ENCODE measurements at places on chromosomes 5 and 9.

- DNase-seq, result no peak
Observed at GRCh38 chr9:34553511-34554021, 30.8 kb upstream of the ENHO start.

DNA sequence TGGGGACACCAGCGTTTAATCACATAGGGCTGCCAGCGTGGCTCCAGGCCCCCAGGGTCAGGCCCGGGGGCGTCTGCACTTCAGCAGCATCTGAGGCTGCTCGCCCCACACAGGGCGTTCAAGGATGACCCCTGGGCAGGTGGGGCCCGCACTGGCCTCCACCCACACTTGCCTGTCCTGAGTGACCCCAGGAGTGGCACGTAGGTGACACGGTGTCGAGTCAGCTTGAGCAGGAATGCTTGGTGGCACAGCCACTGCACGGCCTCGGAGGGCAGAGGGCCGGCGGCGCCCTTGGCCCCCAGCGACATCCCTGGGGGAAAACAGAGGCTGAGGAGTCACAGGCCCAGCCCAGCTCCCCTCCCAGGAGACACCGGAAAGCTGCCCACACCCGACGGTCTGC, 29.0 kb downstream of the SLC6A18 start:
- no peak for DNase-seq

DNA sequence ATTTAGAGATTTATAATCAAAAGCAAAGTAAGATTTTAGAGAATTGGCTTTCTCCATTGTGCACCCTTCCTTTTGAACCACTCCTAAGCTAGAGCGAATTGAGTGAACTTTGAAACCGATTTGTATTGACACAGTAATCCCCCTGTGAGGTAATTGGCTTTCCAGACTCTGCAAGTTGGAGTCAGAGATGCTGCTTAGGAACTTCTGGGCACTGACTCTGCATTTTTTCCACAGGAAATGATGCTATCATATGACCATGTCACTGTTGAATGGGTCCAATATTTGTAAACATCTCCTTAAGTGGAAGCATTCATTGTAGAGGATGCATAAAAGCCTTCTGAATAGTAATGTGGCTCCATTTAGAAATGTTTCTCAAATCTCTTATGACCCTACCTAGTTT, 394.4 kb upstream of the ZNF608 start:
- no peak for DNase-seq

DNA sequence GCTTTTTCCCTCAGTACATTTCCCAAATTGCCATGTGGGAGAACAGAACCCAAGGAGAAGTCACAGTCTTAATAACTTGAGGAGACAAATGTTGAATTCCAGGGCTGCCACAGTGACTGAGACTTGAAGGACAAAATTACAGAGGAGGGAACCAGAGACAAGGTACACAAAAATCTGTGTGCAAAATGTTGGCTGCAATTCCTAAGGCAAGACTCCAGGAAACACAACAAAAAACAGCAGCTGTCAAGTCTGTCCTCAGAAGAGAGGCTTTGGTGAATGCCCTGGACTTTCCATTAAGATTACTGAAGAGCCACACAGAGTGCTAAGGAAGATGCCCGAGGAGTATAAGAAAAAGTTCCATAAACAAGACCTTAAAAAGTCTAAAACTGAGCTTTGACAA, 21.1 kb downstream of the AP3B1 start:
- no peak for DNase-seq

DNA sequence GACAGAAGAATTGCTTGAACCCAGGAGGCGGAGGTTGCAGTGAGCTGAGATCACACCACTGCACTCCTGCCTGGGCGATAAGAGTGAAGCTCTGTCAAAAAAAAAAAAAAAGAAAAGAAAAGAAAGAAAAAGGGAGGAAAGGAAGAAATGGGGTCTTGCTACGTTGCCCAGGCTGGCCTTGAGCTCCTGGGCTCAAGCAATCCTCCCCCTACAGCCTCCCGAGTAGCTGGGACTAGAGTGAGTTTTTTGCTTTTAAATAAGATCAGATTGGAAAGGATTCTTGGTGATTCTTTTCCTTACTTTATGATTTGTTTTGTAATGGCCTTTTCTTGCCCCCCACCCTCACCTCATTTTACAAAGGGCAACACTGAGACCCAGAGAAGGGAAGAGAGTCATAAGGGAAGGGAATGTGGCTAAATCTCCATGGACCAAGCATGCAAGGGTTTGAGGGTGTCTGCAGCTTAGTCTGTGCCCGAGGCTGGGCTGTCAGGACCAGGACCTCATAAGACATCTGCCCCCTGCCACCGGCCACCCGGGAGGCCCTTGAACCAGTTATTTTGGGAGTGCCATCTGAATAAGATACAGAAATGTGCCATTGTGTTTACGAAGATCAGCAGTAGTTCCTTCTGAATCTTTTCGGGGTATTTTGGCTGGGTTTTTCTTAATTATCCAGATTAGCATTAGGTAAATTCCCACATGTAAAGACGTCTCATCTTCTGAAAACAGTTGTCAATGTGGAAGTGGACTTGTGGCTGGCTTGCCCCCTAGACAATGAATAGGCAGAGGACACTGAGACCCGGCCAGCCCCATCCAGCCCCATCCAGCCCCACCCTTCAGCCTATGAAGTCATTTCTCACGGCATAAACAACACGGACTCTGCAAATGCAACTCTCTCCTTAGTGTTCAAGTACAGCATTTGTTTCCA, 44.5 kb upstream of the GRHPR start:
- DNase-seq, result no peak

DNA sequence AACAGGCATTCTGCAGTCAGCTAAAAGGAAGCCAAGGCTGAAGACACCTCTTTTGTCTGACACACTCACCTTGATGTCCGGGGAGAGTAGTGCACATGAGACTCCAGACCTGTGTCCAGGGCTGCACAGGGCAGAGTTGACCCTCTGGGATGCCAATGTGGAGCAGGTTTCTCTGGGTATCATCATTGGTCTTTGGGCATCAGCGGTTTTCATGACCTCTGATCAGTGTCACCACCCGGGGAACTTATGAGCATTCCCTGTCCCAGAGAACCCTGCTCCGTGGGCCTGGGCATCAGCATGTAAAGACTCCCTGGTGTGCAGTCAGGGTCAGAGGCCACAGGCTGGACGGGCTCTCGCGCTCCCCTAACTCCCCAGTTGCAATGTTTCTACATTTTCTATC, 80.2 kb downstream of the NSUN2 start:
- no peak for DNase-seq

DNA sequence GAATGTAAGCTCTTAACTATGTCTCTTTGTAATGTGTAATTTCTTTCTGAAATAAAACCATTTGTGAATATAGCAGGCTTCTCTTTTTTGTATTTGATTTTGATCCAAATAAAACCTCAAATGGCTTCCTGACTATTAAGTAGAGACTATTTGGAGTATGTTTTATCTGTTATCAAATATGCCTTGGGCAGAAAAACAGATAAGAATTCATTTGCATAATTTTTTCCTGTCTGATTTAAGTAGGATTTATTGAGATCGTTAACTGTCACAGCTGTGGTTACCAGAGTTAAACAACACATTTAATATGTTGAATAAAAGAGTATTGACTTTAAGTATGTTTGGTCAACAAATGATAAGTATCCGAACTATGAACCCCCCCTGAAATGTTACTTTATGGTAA, 104.9 kb downstream of the MELK start:
- no peak for DNase-seq

DNA sequence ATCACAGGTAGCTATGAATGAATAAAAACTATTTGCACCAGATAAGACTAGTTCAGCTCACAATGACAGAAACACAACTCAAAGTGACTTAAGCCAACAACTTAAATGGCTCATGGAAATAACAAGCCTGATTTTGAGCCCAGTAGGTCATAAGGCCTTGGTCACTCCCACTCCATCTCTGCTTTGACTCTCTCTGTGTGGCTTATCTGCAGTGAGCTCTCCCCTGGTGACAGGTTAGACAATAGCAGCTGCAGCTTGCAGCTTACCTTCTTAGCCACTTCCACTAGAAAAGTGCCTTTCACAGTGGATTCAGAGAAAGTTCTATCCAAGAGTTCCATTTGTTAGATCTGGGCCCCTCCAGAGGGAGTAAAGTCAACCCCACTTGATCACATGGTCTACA, 315.7 kb downstream of the RAB3C start:
- DNase-seq, result peak; percentile 33

- DNase-seq, result peak; percentile 80
Observed at GRCh38 chr9:14314929-14315874, 1.3 kb upstream of the NFIB start.

GRCh38 chr5:78095125-78095524, 199.4 kb downstream of the AP3B1 start:
- DNase-seq, result no peak

GRCh38 chr5:156438076-156438475, 111.1 kb downstream of the SGCD start:
- DNase-seq, result no peak

DNA sequence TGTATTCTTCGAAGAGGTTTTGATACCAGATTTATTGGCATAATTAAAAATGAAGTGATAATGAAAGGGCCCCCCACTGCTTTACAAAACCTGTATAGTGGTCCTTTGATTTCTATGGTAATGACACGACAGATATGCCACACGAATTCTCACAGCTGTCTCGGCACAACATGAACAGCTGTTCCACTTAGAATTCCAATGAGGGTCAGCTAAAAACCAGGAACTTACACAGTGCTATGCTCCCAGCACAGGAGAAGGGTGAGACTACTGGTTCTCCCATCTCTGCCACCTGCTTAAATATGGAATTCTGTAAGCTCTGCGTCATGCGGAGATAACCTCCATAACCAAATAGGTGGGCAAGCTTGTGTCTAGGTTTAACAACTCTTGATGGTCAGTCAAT, 183.0 kb upstream of the EFNA5 start:
- no peak for DNase-seq

DNA sequence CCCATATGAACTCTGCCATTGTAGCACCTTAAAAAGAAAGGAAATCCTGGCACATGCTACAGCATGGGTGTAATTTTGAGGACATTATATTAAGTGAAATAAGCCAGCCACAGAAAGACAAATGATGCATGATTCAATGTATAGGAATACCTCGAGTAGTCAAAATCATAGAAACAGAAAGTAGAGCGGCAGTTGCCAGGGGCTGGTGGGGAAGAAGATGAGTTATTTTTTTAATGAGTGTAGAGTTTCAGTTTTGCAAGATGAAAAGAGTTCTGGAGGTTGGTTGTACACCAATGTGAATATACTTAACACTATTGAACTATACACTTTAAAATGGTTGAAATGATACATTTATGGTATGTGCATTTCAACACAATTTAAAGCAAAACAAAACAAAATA, 133.0 kb downstream of the ZDHHC21 start:
- no peak for DNase-seq

DNA sequence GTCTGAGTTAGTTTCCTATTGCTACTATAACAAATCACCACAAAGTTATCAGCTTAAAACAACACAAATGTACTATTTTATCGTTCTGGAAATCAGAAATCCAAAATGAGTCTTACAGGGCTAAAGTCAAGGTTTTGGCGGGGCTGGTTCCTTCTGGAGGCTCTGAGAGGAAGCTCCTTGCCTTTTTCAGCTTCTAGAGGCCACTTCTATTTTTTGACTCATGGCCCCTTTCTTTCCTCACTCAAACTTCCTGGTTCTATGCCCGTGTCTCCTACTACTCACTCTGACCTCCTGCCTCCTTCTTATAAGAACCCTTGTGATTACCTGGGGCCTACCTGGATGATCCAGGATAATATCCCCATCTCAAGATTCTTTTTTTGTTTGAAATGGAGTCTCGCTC, 48.2 kb downstream of the GABBR2 start:
- DNase-seq, result no peak

GRCh38 chr5:43837996-43838395, 235.0 kb downstream of the NNT start:
- DNase-seq, result no peak

DNA sequence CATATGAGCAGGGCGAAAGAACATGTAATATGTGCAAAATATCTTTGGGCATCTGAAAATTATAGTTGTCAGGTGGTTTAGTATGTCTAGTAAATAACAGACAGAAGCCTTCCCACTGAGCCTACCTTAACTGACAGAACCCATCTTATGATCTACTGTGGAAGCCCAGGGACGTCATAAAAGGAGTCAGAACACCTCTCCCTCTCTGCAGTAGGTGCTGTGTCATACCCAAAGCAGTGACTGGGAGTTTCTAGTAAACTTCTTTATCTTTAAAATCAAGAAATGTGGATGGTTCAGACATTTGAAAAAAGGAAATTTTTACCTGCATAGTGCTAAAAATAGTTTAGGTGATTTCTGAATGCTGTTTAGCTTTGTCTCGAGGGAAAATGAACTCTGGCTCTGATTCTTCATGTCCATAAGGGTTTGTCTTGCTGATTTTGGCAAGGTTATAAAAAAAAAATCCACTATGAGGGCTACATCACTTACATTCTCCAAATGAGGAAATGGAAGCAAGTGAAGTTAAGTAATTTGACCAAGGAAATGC, 104.0 kb downstream of the NUDT12 start:
- DNase-seq, result no peak

DNA sequence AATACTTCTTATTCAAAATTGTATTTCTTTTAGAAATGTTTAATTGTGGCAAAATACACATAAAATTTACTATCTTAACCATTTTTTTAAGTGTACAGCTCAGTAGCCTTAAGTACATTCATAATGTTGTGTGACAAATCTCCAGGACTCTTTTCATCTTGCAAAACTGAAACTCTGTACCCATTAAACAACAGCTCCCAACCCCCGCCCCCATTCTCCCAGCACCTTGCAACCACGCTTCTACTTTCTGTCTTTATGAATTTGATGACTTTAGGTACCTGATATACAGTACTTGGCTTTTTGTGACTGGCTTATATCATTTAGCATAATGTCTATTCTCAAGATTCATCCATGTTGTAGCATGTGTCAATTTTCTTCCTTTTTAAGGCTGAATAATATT, 2.8 kb upstream of the IL5 start:
- DNase-seq, result no peak

DNA sequence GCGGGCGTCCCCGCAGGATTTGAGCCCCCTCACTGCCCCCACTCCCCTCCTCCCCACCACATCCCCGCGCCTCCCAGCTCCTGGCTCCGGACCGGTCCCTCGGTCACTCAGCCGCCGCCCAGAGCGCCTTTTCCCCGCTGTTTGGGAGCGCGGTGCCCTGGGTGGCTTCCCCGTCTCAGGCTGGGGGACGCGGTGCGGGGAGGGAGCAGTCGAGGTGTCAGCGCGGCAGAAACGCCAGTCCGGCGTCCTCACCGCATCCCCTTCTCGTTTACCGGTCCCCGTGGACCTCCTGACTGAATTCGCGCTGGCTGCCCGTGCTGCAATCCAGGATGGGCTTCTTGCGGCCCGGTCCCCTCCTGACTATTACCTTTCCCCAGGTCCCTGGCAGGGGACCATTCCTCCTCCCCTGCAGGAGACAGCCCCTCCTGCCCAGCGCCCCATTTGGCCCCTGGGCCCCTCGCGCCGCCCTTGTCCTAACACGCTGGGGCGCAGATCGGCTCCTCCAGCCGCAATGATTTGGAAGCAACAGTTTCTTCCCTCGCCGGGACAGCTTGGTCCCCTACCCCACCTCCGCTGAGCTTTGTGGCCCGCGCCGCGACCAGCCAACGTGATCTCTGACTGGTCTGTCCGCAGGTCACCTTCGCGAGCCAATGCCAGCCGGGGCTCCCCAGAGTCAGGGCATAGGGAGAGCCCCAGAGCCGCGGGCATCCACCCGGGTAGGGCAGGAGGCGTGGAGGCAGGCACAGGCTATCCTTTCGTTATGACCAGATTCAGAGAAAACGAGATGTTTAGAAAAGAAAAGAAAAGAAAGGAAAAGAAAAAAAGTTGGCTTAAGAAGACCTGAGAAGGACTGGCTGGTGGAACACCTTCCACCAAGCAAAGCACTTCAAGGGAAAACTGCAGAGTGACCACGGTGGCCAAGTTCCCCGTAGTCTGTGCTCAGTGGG, 1.2 kb downstream of the ANKRD33B start:
- peak; percentile 30 for DNase-seq

- no peak for DNase-seq
Observed at GRCh38 chr9:123756484-123757106, 173.3 kb downstream of the DENND1A start.

All from iPS-NIHi11 (cell line).